Liver (tissue), 10 donors: ENCODE measurements at places on chromosomes 16 and 17.

DNA sequence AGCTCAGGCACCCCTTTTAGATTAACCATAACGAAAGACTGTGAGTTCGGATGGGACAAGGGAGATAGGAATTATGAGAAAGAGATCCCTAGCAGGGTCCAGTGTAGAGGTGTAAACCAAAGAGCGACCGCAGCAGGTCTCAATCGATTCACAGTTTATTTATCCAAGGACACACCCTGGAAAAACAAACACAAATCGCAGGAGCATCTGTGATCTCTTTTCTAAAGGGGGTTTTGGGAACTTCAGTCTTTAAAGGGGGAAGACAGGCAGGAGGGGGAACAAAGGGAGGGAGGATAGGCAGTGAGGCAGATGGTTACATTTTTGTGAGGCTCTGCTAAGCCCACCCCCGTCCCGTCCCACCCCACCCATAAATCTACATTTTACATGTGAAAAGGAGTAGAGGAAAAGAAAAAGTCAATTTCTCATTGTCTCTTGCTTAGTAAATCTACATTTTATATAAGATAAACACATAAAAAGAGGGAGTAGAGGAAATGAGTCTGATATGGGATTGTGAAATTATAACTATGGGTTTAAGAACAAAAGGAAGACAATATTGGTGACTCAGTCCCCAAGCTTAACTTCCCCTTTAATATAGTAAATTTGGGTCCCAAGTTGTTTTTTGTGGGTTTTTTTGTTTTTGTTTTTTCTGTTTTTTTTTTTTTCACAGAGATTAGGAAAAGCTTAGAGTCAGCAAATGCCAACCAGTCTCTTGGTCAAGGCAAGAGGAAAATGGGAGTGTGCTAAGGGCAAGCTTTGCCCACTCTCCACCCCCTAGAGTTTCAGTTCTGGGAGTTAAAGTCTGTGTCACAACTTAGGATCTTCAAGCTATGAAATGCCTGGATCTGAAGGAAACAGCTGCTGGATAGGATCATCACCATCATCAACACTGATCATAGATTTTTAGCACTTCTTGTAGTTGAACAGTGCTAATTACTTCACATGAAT lies 160.9 kb upstream of the CDH5 start:
- no peak for DNase-seq

DNA sequence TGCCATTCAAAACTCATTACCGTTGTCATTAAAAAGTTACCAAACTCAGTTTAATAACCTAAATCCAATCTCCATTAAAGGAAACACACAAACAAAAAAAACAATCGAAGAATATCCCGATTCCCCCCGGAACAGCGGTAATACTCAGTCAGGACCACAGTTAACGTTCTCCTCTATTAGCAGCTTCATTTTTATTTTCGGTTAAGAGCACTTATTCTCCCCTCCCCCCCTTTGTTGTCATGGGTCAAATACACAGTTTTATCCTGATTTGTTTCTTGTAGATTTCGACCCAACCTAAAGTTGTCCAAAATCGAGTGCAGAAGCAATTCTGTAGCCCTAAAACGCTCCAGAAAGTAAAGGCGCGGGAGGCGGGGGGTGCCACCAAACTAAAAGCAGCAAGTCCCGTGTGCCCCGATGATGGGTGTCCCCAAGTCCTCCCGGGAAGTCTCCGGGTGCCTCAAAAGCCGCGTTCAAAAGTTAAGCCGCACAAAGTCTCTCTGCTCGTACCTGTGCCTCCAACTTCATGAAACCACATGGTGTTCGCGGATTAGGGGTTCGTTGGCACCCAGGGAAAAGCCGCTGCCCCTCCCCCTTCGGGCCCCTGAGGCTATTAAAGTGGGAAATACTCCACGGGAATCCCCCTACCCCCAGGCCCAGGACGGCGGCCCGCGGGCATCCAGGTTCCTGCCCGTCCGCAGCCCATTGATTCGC lies 996 bp downstream of the SUMO2 start:
- DNase-seq, result peak; percentile 50

DNA sequence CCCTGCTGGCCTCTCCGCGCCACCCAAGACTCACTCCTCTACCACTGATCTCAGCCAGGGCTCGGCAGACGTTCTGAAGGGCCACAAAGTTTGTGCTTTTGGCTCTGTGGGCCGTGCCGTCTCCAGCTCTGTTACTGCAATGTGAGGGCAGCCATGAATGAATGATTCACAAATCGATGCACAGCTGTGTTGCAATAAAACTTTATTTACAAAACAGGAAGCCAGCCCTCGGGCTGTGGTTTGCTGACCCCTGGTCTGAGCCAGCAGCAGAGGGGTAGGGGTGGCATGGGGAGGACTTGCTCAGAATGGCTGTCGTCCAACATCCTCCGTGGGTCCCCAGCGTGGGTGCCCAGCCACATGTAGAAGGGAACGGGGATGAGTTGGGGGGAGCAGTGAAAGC lies 63.0 kb upstream of the PVALEF start:
- DNase-seq, result no peak

GRCh38 chr17:35006961-35007360 lies 26.6 kb downstream of the LIG3 start:
- DNase-seq, result no peak

DNA sequence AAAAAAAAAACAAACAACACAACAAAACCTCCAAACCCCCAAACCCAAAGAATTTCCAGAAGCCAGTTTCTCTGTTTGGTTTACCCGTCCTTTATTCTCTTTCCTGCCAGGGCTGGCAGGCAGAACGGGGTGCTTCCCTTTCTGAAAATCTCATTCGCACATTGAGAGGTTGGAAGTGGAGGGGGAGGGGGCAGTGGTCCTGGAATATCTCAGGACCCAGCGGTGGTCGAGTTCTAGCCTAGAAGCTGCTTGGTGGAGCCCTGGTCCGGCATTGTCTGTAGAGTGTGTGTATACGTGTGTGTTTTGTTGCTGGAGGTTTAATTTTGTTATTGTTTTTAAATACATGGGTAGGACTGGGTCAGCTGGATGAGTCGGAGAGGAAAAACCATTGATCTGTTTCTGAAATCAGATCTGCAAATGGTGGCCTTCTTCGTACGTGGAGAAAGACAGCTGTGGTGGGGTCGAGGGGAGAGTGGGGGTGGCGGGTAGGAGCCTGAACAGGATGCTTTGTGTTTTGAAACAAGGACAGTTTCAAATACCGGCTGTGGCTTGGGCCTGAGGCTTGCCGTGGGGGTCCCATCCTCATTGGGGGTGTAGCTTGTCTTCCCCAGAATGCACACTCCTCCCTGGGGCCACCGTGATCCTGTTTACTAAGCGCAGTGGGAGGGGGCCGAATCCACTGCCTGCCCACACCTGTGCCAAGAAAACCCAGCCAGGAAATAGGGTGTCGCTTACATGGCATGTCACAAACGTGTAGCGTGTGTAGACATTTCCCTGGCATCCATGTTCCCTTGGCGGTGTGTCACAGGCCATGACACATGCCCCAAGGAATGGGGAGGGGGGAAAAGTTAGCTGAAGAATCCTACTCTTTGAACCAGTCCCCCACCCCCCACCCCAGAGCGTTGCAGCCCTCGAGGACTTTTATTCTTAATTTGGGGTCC lies 1.6 kb downstream of the CMIP start:
- no peak for DNase-seq

DNA sequence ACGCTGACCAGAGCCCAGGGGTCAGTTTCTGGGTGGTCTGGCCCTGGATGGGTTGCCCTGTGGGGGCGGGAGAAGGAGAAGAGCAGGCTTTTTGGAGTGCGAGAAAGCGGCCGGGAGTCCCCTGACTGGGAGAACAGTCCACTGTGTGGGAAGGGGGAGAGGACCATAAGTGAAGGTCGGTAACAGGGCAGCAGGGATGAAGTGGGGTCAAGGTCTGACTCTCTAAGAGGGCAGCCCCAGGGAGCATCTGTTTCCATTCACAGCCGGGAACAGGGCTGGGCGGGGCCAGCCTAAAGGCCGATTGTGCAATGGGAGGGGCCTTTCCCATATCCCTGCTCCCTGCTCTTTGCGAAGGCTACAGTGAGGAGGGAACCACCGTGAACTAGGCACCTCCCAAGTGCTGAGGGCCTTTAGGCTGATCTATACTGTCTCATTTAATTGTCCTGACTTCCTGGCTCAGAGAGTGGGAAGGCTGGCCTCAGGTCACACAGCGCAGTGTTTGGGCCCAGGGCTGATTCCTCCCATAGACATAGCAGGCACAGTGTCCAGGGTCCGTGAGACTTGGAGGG lies 10.4 kb upstream of the WFDC1 start:
- peak; percentile 41 for DNase-seq

- peak; percentile 58 for DNase-seq
Observed at GRCh38 chr16:11256661-11257130, 692 bp upstream of the SOCS1 start.

DNA sequence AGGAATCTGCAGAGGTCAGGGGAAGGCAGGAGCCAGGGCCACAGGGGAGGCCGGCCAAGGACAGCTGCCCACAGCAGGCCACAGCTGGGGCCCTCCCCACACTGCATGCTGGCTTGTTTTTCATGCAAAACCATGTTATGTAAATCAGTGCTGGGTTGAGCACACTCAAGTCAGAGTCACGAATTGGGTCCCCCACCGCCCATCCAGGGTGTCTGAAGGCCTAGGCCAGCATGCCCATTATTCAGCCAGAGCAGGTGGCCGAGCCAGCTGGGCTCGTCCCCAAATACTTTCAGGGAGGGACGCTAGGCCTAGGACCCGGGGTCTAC lies 51.2 kb upstream of the TOB1 start:
- DNase-seq, result no peak

DNA sequence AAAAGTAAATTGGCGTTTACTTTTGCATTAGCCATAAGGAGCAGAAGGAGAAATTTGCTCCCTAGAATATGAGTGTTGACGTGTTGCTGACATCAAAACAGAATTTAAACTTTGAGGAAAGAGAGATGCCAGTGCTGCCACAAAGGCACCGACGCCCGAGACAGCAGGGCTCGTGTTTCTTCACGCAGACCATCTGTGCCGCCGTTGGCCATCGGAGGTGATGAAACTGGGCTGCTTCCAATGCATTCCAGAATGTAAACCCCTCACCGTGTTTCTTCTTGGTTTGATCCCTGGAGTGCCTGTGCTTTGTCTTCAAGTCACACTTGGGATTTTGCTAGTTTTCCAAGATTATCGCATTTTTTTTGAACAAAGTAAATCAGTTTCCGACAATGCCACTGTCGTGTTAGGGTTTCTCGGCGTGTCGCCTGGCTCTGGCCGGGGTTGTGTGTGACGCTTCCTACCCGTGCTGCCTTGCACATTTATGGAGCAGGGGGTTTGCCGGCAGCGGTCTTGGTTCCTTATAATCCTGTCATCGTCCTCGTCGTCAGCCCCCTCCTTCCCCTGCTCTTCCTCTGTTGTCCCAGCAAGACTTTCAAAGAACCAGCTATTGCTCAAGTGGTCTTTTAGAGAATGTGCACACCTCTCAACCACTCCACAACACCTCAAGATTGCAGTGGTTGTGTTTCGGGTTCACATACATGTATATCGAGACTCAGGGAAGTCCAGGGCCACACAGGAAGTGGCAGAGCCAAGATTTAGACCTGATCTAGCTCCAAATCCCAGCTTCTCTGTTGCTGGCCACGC lies 103.9 kb downstream of the METRNL start:
- DNase-seq, result peak; percentile 27

DNA sequence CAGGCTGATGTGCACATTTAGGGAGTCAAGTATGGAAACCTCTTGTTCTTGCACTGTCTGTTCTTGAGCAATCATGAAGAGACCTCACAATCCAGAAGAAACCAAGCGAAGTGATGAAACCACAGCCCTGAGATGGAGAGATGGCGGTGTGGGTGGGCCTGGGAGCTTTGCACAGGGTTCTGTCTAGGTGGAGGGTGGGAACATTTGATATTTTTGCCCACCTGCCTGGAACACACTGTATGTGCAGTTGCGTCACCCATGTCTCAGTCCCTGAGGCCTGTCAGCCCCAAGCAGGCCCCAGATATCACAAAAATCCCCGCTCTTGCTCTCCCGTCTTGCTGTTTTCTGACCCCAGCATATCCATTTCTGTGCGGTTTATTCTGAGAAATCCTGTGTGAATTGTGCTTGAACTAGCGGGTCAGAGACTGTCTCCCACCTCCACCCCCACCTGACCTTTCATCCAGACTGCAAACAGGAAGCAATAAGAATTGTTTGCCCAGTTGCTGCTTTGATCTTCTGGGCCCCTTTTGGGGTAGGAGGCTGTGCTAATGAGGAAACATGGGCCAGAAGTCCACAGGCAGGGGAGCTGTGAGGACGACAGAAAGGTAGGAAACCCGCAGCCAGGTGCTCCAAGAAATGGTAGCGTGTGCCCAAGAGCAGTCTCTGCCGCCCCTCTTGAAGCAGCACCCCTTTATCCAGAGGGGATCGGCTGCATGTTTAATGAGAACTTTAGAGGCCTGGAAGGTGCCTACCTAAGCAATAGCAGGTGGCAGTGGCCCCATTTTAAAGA lies 183.8 kb downstream of the CCDC182 start:
- DNase-seq, result peak; percentile 56

GRCh38 chr17:75084039-75084660 lies 3.6 kb upstream of the SLC16A5 start:
- no peak for DNase-seq

DNA sequence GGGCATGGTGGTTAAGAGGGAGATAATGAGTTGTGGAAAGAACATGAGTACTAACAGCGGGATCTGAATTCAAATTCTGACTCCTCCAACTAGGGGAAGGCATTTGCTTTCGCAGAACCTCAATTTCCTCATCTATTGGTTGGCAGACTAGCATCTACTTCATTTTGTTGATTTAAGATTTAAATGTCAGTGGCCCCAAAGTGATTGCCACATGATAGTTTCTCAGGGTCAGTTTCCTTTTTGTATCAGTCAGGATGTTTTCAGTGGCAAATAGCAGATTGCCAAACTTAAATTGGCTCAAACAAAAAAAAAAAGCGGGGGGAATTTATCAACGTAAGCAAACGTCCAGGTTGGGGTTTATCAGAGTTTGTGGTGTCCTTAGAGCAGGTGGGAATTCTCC lies 25.1 kb upstream of the NOS2 start:
- DNase-seq, result no peak

- DNase-seq, result no peak
Observed at GRCh38 chr17:31294820-31295488, 2.1 kb downstream of the OMG start.

GRCh38 chr16:88864521-88864920 lies 1.9 kb downstream of the PABPN1L start:
- no peak for DNase-seq

- no peak for DNase-seq
Observed at GRCh38 chr17:81509207-81509971, 3.2 kb downstream of the ACTG1 start.

DNA sequence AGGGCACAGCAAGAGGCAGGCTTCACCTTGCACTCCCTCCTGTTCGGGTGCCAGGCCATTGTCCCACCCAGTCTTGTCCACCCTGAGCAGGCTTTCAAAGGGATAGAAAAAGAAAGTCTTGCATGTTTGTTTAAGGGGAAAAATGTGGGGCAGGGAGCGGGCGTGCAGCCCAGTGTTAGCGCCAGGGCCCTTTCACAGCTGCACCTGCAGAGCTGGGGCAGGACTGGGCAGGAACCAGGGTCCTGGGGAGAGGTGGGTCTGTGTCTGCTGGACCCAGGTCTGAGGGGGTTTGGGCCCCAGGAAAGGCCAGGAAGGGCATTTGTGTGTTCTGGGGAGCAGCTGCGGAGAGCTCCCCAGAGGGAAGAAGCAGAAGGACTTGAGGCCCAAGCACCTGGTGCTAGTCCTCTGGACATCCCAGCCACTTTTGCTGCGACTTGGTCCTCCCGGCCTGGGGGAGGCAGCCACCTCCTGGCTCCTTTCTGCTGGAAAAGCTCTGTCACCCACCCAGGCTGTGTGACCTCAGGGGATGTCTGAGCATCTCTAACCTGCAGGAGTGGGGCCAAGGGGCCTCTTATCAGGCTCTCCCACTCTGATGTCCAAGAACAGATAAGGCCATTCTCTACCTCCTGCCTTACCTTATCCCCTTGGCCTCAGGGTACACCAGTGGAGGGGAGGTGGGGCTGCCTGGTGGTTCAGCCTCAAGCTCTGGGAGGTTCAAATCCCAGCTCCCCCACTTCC lies 44.7 kb downstream of the PSME3IP1 start:
- DNase-seq, result no peak
